ENCODE measurements at places on chromosomes 16 and 17. TPM values are rescaled to one million over a fixed set of nuclear protein-coding genes. Genes with fewer than 3 reads are reported as not detected.

Gene IGFBP4
- 14.6 TPM for total RNA-seq

Gene NPIPA2
- 4.8 TPM for total RNA-seq

Gene ETV4
- total RNA-seq, result 2.7 TPM

Gene PHKB
- total RNA-seq, result 28.8 TPM

- no peak for DNase-seq
Observed at GRCh38 chr16:12392585-12393091, 411.0 kb downstream of the CPPED1 start.

GRCh38 chr16:2597560-2597902 is 59.7 kb downstream of the PDPK1 start:
- no peak for DNase-seq

DNA sequence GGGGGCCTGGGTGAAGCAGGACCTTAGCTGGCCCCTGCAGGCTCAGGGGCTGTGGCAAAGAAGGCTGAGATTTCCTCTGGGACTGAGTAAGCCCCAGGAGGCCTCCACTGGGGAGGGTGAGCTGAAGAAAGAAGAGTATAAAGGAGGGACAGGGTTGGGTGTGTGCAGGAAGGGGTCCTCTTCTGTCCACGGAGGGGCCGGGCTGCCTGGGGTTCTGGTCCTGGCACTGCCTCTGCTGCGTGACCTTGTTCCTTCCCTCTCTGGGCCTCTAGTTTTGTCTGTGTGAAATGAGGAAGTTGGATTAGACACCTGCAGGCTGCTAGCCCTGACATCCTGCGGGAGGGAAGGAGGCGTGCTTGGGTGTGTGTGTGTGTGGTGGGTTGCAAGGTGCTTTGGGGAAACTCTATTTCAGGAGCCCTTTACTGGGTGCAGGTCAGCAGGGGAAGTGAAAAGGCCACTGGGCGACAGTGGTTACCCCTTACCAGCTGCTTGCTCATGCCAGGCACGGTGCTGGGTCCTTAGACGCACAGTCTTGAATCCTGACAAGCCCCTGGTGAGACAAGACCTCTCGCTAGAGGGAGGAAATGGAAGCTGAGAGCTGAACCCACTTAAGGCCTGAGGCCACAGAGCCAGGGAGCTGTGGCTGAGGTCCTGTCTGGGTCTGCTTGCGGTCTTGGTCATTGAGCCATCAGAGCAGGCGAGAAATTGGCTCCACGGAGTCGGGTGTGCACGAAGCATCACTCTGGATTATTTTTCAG is 60.7 kb downstream of the OR1D5 start:
- no peak for DNase-seq

- DNase-seq, result no peak
Observed at GRCh38 chr17:28989028-28989427, 16.8 kb downstream of the SEZ6 start.

DNA sequence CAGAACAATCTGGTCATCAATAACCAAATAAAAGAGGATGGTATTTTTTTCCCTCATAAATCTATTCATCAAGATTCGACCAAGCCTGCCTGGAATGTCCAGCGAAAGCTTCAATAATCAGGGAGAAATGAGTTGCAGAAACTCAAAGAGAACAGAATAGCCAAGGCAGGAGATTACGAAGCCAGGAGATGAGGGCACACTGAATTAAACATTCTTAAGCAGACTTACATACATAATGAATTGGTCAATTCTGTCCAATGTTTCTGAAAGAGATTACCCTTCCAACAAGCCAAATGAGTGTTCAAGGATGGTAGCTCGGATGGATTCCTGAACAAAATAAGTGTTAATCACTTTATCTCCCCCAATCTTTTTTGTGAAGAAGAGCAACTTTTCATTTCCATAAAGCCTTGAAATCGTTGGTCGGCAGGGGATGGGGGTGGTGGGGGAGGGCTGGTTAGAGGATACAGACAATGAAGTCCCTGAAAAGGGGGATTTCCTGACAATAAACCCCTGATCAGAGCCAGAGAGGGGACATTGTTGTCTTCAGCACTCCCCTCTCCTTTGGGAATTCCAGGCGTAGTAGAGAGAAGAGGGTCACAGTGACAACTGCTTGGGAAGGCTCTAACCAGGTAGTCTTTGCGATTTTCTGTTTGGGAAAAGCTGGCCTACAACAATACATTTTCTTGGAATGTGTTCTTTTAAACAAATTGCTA is 20.7 kb downstream of the TOX3 start:
- no peak for DNase-seq
